ENCODE measurements at places on chromosomes 4 and X. TPM values are rescaled to one million over a fixed set of nuclear protein-coding genes. Genes with fewer than 3 reads are reported as not detected.

Gene GC
- polyA plus RNA-seq: 4,674 TPM

DNA sequence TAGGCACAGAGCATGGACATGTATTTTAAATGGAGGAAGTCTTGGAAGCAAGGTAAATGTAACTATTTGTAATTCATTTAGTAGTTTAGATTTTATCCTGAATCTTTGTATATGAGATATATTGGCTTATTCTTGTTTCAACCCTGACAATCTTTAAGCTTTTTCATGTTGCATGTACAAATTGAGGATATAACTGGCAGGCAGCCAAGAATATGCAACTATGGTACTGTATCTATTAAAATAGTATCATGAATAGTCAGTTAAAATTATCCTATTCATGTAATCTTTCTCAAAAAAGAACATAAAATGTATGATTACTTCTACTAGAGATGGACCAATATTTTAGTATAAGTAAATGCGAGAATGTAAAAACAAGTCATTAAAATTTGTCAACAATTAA lies 1141.5 kb downstream of the PCDH18 start:
- no peak for DNase-seq

DNA sequence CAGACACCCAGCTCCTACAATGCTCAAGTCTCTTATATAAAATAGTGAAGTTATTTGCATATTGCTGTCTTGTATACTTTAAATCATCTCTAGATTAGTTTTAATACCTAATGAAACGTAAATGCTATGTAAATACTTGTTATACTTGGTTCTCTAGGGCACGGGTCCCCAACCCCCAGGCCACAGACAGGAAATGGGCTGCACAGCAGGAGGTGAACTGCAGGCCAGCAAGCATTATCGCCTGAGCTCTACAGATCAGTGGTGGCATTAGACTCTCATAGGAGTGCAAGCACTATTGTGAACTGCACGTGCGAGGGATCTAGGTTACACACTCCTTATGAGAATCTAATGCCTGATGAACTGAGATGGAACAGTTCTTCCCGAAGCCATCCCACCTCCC lies 395.9 kb upstream of the EMCN start:
- DNase-seq: no peak

Gene TCEANC
- polyA plus RNA-seq: 1.5 TPM

Gene SMR3B
- not detected for polyA plus RNA-seq

GRCh38 chr4:38503689-38504395 lies 160.2 kb upstream of the KLF3 start:
- DNase-seq: no peak
